Naive thymus-derived CD4-positive, alpha-beta T cell (primary cell): ENCODE measurements at places on chromosomes 16 and 17.

DNA sequence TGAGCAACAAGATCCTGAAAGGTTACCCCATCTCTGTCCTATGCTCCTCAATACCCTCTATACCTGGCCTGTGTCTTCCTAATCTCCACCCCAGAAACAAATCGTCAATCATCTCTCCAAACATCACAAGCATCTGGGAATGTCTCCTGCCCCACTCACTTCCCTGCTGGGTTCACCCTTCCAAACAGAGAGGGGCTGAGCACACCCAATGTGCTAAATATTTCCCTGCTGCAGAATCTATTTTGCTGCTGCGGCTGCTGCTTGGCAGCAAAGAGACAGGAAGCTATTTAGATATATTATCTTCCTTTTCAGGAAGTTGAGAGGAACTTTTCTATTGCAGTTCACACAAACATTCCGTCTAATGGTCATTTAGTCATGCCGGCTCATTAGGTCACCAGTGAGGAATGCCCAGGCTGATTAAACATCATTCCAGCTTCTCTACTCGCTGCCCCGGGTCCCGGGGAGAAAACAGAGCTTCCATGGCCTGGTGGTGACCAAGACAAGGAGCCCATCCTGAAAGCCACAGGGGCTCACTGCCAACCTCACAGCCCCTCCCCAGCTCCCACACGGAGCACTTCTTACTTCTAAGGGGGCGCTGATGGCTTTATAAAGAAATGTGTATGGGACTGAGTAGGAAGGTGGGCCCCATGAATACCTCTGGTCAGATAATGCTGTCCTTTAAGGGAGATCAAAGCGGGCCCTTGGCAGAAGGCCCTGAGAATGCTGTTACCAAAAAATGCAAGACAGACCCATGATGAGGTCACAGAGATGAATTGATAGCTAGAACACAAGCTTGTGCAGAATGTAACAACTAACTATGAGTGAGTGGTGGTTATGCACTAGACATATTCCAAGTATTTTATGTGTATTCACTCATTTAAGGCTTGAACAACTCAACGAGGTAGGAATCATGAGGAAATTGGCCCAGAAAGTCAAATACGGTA lies 218.3 kb downstream of the SOX9 start:
- DNase-seq = no peak

- no peak for DNase-seq
These were observed 868.8 kb downstream of the CDH11 start for GRCh38 chr16:64253096-64253495.

- no peak for DNase-seq
These were observed 105.3 kb downstream of the VPS53 start for GRCh38 chr17:609232-609810.

DNA sequence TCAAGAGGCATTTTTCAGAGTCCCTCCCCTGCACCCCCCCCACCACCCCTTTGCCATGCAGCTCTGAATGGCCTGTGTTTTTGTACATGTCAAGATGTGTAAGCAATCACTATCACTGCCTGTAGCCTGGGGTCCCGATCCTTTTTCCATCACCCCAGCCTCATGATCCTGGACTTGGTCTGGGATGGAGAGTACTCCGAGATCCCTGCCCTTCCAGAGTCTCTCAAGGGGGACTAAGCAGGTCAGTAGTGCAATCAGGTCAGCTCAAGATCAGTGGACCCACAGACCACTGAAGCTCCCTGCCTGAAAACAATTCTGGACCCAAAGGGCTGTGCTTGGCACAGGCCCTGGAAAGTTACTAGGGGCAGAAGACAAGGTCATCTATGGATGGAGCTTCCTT lies 7.5 kb upstream of the GJD3 start:
- no peak for DNase-seq

DNA sequence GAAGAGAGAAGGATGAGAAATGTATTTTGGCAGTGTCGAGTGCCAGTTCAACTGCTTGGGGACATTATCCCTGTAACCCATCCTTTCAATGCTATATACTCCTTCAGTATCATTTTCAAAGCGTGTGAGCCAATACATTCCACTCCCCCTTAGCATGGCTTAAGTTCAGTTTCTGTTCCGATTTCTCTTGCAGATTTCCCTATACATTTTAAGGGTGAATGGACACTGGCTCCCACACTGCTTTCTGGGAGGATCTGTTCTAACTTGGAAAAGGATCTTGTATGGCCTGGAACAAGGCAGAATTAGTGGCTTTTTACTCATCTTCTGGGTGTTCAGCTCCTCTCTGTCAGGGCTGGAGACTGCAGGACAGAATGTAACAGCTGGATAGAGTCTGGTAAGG lies 333.8 kb downstream of the HAPSTR1 start:
- no peak for DNase-seq

GRCh38 chr17:64418506-64419339 lies 28.1 kb upstream of the PECAM1 start:
- peak; percentile 73 for DNase-seq

- no peak for DNase-seq
These were observed 18.2 kb downstream of the CASC3 start for GRCh38 chr17:40158438-40159013.

GRCh38 chr16:11299865-11300559 lies 18.9 kb upstream of the PRM1 start:
- no peak for DNase-seq

- no peak for DNase-seq
These were observed 10.8 kb upstream of the P2RX1 start for GRCh38 chr17:3926860-3927627.

GRCh38 chr16:2818272-2818876 lies 1.3 kb downstream of the PRSS21 start:
- DNase-seq = no peak

DNA sequence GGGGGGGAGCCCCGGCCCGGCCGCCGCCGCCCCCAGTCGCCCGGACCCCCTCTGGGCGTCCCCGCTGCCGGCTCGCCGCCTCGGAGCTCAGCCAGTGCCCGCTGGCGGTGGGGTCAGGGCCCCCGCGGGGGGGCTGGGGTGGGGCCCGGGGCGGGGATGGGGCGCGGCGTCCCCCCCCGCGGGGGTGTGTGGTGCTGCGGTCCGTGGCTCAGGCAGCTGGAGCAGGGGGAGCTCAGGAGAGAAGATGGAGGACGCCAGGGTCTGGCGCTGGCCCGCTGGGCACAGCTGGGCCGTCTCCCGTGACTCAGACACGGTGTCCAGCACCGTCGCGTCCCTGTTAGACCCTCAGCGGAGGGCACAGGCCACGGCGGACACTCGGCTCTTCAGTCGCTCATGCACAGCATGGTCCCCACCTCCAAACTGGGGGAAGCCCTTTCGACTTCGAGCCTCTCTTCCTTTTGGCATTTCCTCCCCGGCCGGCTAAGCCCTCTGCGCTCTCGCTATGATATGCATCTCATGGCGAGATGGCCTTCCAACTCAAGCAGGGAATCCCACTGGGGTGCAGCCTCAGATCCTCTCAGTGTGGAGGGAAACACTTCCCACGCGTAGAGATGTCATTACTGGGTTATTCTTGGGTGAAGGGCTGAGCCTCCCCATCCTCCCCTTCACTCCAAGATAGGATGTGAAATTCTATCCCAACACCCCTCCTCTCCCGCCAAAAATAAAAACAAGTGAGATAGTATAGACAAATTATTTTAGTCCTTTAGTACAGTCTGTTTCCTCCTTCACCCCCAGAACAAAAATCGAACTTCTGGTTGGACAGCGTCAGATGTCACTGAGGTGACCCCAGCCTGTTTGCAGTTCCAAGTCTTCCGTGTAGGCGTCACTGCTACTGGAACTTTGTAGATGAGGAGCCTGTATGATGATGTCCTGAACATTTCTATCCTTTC lies 522 bp upstream of the VEZF1 start:
- peak; percentile 58 for DNase-seq

DNA sequence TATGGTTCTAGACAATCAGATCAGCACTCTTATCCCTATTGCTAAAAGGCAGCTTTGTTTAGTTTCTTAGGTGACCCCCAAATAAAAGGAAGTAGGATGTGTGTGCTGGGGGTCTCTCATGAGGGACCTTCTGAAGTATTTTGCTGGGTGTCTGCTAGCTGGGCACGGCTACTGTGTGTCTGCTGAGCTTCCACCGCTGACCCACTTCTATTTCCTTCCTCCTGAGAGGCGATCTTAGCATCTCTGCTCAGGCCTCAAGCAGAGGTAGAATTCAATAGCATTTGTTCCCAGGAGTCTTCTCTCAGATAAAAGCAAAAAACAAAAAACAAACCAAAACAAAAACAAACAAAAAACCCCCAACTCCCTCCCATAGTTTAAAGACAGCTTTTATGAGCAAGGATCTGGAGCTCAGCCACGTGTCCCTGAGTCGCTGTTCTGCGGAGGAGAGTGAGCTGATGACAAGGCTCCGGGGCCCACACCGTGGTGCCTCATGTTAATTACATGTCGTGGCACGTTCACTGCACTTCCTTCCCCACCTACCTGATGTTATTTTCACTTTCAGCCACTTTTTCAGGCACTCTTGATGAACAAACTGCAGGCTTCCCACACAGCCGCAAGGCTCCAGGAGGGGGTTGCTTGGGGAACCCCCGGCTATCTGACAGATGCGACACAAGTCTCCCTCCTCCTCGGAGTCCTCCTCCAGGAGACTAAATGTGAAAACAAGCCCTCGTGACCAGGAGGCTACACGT lies 83.5 kb downstream of the MARCHF10 start:
- peak; percentile 49 for DNase-seq

- no peak for DNase-seq
These were observed 303.8 kb downstream of the HS3ST3B1 start for GRCh38 chr17:14604591-14605266.

GRCh38 chr16:83792391-83792790 lies 15.4 kb upstream of the HSBP1 start:
- no peak for DNase-seq

- DNase-seq = no peak
These were observed 39.6 kb upstream of the PSMD7 start for GRCh38 chr16:74257061-74257460.

DNA sequence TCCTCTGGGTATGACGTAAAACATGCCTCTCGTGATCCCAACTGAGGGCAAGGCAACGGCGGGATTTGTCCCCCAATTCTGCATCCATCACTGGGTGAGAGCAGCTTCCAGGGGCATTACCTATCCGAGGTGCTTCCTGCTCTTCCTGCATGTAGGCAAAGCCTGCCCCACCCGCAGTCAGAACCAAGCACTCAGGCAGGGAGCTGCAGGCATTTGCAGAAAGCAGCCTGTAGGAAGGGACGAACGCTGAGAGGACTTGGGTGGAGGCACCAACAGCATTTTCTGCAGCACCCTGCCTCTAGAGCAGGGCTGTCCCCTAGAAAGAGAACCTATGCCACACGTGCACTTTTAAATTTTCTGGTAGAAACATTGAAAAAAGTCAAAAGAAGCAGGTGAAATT lies 5.5 kb downstream of the BCO1 start:
- DNase-seq = no peak

DNA sequence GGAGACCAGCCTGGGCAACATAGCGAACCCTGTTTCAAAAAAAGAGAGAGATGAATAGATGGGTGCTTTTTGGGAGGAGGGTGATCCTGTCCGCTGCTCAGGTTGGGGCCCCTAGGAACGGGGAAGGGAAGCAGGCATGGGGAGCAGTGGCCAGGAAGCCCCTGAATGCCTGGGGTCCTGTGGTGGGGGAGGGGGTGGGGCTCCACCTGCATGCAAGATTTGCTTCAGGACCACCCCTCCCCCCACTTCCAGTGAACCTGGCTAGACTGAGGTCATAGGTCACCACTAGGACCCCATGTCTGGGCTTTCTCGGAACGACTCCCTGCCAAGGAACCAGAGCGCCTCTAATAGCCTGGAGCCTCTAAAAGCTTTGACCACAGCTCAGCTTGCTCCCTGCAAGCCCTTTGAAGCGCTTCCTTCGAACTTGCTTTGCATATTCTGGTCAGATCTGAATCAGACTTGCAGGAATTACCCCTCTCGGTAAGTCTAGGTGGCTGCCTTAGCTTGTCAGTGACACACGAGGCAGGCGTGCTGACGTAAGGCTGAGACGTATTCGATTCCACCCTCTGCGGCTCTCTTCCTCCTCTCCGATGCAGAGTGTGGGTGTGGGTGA lies 3.7 kb downstream of the SOCS3 start:
- DNase-seq = peak; percentile 95

GRCh38 chr16:66988197-66988788 lies at the start of gene CES4A:
CES4A (plus strand) TSS chr16:66988589; CDS start chr16:66988773, 184 bp downstream.
- DNase-seq = no peak
